Kidney glomerular epithelial cell (primary cell): ENCODE measurements at places on chromosomes 12 and 14.

- no peak for DNase-seq
These were observed 30.3 kb downstream of the FBXL14 start for GRCh38 chr12:1564067-1564466.

DNA sequence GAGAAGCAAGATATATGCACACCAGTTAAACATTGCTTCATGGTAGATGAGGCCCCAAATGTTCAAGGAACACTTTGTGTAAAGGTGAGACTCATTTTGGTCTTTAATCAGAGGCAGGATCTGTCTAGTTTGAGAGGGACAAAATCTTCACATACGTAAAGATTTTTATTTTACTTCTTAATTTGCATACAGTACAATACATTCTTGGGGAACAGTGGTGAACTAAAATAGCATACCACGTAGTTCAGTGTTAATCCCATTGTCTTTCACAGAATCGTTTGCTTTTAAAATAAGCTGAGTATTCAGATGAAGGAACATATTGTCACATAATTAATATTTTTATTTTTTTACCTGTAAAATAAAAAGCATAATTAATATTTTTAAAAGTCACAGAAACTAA, 43.3 kb downstream of the GPATCH2L start:
- DNase-seq, result no peak

- DNase-seq, result no peak
These were observed 67.8 kb downstream of the HRK start for GRCh38 chr12:116813271-116814041.

DNA sequence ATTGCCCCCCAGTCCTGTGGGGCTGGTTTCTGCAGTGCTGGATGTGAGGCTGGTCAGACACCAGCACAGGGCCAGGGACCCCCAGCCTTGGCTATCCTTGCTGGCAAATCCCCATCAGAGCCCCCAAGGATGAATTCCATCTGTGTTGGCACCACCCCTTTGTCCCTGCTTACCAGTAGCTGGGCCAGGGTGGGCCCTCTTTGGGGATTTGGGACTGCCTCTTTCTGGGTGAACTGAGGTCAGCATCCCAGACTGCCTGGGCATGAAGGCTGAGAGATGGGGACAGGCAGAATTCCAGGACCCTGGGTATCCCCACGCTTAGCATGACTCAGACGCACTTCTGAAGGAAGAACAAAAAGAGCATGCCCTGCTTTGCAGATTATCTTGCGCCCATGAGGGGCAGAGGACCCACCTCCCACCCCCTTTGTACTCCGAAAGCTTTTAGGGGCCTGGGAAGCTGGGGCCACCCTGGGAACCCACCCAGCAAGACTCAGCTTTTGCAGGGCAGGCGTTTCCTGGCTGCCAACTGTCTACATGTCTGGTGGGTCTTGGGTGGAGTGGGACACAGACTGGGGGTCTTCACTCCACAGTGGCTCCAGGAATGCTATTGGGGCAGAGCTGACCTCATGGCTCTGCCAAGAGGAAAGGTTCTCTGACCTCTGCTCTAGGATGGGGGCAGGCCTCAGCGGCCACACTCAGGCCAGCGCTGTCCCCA, 26.8 kb downstream of the RFLNA start:
- no peak for DNase-seq

- DNase-seq, result no peak
These were observed 169.0 kb downstream of the FBXL14 start for GRCh38 chr12:1425396-1425729.

- peak; percentile 23 for DNase-seq
These were observed 82.0 kb downstream of the CATSPERB start for GRCh38 chr14:91649930-91650329.

- no peak for DNase-seq
These were observed 220.8 kb downstream of the CHST11 start for GRCh38 chr12:104677441-104678089.

DNA sequence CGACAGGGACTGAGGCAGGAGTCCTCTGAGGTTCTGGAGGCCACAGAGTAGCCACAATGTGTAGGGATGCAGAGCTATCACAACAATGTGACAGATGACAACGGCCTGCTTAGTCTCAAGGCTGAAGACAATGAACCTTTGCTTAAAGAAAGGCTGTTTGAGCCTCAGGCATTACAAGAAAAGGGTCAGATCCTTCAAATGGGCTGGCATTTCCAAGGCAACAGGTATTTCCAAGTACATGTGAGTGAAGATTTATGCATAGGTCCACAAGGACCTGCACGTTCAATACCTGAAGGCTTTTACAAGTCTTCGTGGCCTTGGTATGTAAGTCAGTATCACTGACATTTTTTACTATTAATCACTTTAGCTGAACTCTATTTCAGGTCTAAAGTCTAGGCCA, 62.0 kb downstream of the TMCC3 start:
- no peak for DNase-seq

DNA sequence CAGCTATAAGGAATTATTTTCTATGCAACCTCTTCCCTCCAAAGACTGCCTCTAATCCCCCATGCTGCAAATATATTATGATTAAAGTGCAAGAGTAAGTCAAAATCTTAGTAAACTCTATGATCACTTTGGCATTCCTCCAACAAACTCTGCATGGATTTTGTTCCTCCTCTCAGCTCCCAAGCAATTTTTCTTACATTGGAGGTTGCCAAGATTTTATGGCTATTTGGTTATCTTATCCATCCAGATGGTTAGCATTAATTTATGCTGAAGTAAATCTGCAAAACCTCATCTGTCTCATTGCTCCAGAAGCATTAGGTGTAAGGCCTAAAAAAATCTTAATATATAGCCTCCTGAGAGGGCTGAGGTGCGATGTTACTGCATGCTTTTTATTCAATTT, 228.1 kb downstream of the CHST11 start:
- no peak for DNase-seq

- DNase-seq, result no peak
These were observed 61.8 kb downstream of the PPFIBP1 start for GRCh38 chr12:27585739-27586265.

- DNase-seq, result no peak
These were observed 99.2 kb downstream of the SCARB1 start for GRCh38 chr12:124764451-124764850.

DNA sequence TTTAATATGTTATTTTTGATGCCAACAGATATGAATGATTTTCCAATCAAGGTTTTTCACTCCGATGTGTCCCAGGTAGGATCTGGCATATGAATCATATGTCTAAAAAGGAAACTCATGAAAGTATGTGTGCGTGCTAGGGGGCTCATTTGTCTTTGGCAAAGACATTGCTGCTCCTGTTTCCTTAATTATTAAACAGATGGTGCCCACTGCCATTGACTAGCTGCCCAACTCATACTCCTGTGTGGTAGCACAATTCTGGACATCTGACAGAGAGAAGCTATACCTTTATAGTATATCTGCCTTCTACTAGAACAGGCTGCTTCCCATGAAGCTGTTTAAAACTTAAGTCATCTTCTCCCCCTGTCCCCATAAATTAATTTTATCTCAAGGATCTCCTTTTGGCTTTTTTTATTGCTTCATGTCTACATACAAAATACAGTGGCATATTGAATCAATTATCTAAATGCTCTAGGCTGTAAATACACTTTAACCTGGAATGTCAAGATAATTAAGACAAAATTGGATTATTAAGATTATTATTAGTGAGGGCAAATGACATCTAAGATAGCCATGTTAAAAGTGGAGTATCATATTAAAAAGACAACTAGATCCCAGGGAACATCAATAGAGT, 1.4 kb upstream of the PDE3A start:
- no peak for DNase-seq

- DNase-seq, result peak; percentile 90
These were observed 1387.5 kb downstream of the LRFN5 start for GRCh38 chr14:42994051-42994736.

DNA sequence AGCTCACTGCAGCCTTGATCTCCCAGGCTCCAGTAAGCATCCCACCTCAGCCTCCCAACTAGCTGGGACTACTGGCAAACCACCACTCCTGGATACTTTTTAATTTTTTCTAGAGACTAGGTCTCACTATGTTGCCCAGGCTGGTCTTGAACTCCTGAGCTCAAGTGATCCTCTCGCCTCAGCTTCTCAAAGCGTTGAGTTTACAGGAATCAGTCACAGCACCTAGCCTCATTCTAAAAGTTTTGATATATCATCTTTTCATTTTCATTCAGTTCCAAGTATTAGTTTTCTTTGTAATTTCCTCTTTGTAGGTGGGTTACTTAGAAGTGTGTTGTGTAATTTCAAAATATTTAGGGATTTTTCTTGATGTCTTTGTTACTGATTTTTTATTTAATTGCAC, 9.6 kb downstream of the CBX5 start:
- DNase-seq, result no peak

DNA sequence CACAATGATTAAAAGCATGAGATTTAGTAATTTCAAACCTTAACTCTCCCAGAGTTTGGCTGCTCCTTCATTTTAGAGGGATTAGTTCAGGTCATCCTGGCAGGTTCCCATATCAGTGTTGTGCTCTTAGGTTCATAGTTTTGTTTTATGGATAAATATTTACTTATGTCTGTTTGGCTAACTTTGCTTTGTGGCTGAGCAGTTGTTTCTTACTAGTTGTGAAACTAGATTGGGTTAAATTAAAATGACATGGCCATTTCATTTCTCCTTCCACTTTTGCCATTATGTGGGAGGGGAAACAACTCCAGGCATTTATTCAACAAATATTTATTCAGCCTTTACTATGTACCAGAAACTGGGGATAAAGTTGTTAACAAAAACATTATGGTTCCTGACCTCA, 158.8 kb downstream of the TMTC3 start:
- DNase-seq, result no peak

- no peak for DNase-seq
These were observed 262.6 kb downstream of the PCNX1 start for GRCh38 chr14:71169861-71170260.

GRCh38 chr14:47009615-47010014, 358.0 kb upstream of the RPL10L start:
- no peak for DNase-seq

- no peak for DNase-seq
These were observed 319.7 kb downstream of the SNAPC1 start for GRCh38 chr14:62081951-62082350.

DNA sequence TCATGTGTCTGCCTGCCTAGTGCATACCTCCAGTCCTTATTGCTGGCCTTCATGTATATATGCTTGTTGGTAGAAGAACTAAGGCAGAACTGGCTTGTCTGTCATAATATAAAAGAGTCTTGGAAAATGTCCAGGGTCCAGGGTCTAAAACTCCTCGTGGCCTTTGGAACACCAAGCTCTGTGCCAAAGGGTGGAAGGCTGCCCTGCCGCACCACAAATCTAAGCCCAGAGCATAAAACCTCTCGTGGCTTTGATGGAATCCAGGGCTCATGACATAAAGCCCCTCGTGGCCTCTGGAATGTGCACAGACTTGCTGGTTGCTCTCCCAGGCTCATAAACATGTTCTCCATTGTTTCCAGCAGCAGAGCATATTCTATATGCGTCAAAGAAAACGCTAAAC, 107.9 kb downstream of the BBS10 start:
- no peak for DNase-seq

GRCh38 chr14:94143239-94143638, 13.8 kb upstream of the IFI27L2 start:
- DNase-seq, result no peak

DNA sequence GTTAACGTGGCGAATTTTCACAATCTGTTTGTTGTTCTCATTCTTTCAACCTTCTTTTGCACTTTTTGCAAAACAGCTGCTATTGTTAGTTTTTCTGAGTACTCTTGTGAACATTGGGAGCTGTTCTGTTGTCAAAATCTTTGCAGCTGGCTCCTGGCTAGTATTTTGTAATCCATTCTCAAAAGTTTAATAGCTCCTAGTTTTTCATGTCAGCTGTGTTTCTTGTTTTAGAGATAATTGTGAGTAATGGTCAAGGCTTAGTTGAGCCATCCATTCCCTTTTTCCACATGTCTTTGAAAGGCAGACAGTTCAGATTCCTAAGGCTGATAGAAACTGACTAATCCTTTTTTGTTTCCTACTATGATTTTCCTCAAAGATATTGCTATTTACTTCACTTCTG, 39.1 kb upstream of the CRADD start:
- no peak for DNase-seq

- DNase-seq, result no peak
These were observed 20.8 kb downstream of the SIVA1 start for GRCh38 chr14:104773505-104774452.

DNA sequence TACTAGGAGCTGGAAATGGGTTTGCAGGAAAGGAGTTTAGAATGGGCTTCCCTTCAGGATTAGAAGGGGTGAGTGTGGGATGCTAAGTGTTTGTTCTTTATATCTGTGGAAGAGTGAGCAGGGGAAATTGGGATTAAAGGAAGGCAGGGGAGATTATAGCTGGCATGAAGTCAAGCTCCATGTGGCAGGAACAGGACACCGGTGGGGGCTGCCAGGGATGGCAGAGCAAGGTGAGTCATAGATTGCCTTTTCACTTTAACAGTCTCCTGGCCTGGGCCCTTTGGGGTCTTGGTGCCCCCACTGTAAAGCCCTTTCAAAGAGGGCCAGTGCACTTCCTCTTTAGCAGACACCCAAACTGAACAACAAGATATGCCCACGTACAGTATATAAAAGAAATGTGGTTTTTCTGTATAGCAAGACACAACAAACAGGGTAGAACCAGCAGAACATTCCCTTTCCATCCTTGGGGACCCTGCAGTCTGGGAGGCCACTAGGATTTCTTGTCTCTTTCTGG, 23.1 kb upstream of the FBXO21 start:
- no peak for DNase-seq

DNA sequence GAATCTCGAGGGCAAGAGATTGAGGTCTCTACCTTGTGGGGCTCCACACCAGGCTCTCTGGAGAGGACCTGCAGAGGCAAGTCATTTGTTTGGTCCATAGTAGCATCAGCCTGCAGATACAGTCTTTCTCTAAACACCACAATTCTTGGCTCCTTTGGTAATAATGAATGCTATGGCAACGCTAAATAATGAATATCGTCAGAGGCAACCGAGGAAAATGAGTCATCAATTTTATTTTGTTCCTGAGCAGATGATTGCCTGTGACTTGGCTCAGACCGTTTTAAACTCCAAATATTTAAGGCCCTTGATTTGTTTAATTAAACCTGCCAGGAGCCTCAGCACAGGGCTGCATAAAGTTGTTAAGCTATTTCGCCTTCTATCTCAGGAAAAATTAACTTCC, 924.1 kb upstream of the TMEM132C start:
- DNase-seq, result no peak

- no peak for DNase-seq
These were observed 51.0 kb downstream of the ACTN1 start for GRCh38 chr14:68927956-68928675.

GRCh38 chr14:74853581-74853980, 22.4 kb downstream of the PROX2 start:
- DNase-seq, result no peak

DNA sequence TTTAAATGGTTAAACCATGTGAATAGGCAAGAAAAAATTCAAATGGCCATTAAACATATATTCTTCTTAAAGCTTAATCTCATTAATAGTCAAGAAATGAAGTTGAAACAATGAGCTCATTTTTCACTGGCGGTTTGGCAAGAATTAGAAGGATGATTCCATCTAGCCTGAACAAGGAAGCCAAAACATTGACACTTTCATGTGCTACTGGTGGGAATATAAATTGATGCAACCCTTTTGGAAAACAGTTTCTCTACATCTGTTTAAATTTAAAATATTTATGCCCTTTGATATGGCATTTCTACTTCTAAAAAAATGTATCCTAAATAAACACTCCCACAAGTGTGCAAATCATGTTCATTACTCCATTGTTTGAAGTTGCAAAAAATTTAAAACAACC, 174.7 kb upstream of the HIF1A start:
- no peak for DNase-seq
